ENCODE measurements at places on chromosomes 4 and X.

DNA sequence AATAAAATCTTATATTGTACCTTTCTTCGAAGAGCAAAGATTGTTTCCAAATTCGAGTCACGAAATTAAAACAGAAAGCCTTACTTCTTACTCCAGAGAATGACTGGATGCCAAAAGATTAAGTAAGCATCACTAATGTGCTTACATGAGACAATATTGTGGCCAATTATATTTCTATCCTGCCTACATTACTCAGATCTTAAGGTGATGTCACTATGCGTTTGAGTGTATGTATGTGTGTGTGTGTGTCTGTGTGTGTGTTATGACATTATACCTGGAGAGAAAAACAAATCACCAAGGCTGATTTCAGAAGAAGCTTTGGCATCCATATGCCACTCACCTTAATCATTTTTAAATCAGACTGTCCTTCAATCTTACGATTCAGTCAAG, 556.3 kb downstream of the PPARGC1A start:
- DNase-seq, result no peak

DNA sequence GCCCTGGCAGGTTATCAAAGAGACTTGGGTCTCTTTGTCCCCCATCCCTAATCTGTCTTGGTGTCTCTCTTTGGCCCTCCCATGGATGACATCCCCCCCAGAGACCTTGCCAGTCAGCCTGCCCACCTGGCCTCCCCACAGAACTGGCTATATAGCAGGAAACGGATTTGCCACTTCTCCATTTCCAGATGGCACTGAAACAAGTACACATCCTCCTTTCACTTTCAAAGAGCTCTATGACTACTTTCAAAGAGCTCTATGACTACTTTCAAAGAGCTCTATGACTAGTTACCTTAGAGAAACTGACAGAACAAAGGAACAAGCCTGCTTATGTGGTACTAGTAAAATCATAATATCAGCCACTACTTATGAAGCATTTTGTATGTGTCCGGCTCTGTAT, 175.3 kb downstream of the MAML3 start:
- peak; percentile 17 for DNase-seq

DNA sequence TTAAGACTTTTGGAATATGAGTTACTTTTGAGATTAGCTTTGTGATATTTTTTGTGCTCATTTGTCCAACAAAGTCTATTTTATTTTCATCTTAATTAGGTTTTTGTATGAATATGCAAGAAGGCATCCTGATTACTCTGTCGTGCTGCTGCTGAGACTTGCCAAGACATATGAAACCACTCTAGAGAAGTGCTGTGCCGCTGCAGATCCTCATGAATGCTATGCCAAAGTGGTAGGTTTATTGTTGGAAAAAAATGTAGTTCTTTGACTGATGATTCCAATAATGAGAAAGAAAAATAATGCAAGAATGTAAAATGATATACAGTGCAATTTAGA, 10.8 kb downstream of the ALB start:
- DNase-seq, result no peak

- DNase-seq, result no peak
These were observed 618.6 kb upstream of the CPEB2 start for GRCh38 chr4:14383652-14384051.

DNA sequence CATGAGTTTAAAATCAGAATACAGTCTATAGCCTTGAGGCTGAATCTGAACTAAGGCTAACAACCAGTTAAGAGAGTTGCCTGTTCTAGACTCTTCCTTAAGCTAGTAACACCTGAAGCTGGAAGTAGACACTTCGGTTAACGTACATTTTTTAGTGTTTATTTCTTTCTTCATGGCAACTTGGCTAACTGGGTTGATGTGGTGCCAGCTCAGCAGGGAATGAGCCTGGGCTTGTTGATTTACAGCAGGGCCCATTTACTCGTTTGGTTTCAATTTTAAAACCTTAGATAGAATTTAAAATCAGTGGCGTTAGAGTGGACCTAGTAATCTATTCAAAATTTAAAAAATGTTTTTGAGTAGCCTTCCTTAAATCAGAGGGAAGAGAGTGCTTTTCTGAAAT, 137.6 kb upstream of the ESX1 start:
- no peak for DNase-seq

DNA sequence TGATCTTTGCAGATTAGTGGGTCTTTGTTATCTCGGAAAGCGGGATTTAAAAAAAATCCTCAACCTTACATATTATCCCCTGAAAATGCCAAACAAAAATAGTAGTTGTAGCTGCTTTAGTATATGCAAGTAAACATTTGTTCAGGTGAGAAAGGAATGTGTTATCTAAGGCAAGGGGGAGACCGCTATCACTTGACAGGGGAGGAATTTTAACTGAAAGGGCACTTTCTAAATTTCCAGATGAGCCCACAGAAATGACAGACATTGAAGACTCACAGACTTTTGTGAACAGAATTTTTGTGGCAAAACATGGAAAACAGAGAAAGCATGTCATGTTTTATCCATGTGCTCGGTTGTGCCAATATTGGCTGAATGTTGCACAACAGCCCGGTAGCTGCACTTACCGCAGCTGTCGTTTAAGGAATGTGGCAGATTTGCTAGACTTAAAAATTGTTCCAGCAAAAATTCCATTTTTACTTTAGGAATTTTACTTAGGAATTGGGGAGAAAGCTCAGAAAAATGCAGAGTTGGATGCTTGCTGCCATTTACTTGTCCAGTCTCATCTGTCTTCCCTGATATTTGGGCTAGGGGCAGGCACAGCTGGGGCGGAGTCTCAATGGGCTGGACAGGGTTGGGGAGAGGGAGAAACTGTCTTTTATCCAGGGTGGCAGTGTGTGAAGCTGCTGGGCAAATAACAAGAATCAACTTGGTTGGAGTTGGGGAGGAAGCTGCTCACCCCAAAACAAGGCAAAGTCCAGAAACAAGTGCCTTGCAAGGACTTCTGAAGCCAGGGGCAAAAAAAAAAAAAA, 94.6 kb upstream of the RPS6KA3 start:
- no peak for DNase-seq

DNA sequence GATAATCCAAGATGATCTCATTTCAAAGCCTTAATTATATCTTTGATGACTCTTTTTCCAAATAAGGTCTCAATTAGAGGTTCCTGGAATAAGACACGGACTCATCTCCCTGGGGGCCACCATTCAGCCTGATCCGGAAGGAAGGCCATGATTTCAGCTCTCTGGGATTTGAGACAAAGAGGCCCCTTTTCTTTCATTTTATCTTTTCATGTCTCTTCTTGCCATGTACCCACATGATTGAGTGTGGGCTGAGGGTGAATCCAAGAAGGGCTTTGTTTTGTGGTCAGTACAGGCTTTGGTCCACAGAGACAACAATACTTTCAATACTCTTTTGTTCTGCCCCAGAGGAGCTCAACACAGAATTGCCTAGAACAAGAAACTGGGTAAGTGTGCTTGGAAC, 261.2 kb downstream of the TRIML1 start:
- DNase-seq, result no peak

DNA sequence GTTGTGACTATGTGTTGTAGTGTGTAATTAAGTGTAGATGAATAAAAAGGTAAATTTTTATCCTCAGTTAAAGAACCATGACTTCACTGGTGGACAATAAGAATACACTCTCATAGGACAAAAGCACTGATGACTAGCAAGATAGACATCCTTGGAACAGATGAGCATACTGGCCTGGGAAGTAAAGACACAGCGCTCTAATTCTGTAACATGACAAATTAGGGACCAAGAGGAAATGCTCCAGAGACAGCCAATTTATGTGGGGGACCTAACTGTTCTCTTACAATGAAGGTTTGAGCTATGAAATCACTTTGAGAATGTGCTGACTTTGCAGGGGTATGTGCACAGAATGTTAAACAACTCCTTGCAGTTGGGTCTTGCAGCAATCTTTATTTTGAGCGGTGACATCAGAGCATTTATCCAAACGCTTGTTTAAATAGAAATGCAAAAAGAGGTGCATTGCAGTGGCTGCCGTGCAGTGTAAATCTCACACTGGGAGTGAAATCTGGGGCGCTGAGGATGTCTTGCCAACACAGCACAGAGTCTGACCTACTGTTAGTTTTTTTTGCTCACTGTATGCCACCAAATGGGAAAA, 109.3 kb downstream of the MAGEC2 start:
- no peak for DNase-seq

GRCh38 chr4:28449085-28449484, 1588.4 kb downstream of the STIM2 start:
- no peak for DNase-seq

DNA sequence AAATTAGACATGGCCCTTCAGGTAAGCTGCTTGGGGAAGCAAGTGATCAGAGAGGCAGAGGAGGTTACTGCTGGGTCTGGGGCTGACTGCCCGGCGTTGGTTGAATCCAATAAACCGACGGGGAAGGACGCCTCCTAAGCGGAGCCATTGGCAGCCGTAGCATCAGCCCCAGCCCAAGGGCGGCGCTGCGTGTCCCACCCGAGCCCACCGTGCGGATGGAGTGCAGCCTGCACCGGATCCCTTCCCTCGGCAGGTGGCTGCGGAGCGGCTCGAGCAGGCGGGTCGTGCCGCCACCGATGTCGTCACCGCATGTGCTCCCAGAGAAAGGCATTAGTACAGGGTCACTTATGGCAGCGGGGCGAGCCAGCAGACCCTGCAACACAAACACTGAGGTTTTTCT, 82.1 kb downstream of the ALPK1 start:
- DNase-seq, result no peak

- DNase-seq, result peak; percentile 60
These were observed 8.0 kb downstream of the AMOT start for GRCh38 chrX:112832481-112833095.

DNA sequence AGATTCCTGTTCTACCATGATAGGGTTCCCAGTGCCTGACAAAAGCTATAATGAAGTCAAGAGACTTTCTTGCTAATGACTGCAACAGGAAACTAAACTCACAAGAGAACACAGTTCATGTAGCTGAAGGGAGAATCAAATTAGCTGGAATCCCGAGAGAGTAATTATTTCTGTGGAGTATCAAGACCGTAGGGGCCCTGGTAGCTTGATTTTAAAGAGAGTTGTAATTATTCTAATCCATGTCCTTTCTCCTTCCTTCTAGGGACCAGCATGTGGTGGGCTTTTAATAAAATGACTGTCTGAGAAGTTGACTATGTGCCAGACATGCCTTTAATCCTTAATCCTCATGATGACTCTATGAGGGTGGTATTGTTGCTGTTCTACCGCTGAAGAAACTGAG, 1.7 kb upstream of the TRPC5OS start:
- DNase-seq, result no peak

- no peak for DNase-seq
These were observed 1697.8 kb upstream of the IGFBP7 start for GRCh38 chr4:58807843-58808615.

Measured in NCI-H345 (cell line).